ENCODE measurements at places on chromosomes 2 and 18.
A peak's percentile ranks its signal among the peaks of the same experiment; 100 is the strongest.

DNA sequence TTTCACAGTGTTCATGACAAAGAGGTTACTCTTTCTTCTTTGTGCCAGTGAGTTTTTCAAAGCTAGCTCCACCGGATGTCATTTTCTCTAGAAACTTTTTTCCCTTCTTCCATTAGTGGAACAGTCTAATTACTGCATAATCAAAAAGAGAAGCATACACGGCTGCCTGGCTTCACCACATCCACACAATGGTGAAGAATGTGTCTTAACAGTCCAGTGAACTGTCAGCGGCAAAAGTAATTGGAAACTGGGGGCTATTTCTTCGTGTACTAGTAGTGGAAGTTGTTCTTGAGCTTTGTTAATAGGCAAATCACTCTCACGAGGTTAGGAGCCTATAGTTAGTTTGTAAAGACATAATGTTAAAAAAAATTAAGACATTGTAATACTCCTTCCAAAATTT lies 32.9 kb upstream of the PIK3C3 start:
- no peaks in the 10 kb centered on the region for H3K36me3 ChIP-seq
- no peaks in the 10 kb centered on the region for H3K27me3 ChIP-seq
- no peak overlapping the region for H3K27ac ChIP-seq
- no peak overlapping the region for H3K4me3 ChIP-seq

- no peak overlapping the region for H3K4me3 ChIP-seq
- H3K4me1 ChIP-seq: no peaks in the 10 kb centered on the region
- no peak for DNase-seq
- H3K36me3 ChIP-seq: no peaks in the 10 kb centered on the region
- no peaks in the 10 kb centered on the region for H3K27me3 ChIP-seq
Observed at GRCh38 chr2:40440835-40441234, 11.1 kb downstream of the SLC8A1 start.

DNA sequence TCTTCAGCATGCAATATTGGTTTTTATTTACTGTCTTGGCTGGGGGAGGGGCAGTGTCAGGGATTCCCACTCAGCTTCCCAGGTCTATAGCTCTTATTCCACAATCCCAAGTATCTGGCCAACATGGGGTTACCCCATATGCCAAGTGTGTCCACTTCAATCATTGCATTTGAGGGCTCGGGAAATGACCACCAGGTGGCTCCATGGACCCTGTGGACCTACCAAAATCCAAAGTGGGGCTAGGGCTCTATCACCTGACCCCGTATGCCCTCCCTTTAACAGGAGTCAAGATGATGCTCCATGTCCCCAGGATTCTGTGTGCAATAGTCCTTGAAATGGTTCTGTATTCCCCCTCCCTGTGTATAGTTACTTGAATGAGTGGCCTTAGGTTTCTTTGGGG lies 12.1 kb upstream of the TRAF3IP1 start:
- no peaks in the 10 kb centered on the region for H3K27me3 ChIP-seq
- DNase-seq: no peak
- H3K4me1 ChIP-seq: no peaks in the 10 kb centered on the region
- H3K36me3 ChIP-seq: no peaks in the 10 kb centered on the region
- no peak overlapping the region for H3K4me3 ChIP-seq

- H3K27ac ChIP-seq: no peak overlapping the region
- H3K36me3 ChIP-seq: no peaks in the 10 kb centered on the region
- H3K4me3 ChIP-seq: no peak overlapping the region
Observed at GRCh38 chr2:8595811-8596600, 85.8 kb upstream of the ID2 start.

- H3K27me3 ChIP-seq: no peaks in the 10 kb centered on the region
- no peaks in the 10 kb centered on the region for H3K36me3 ChIP-seq
- H3K4me1 ChIP-seq: no peaks in the 10 kb centered on the region
- H3K4me3 ChIP-seq: no peak overlapping the region
- DNase-seq: no peak
Observed at GRCh38 chr2:209351636-209352035, 72.2 kb upstream of the MAP2 start.

DNA sequence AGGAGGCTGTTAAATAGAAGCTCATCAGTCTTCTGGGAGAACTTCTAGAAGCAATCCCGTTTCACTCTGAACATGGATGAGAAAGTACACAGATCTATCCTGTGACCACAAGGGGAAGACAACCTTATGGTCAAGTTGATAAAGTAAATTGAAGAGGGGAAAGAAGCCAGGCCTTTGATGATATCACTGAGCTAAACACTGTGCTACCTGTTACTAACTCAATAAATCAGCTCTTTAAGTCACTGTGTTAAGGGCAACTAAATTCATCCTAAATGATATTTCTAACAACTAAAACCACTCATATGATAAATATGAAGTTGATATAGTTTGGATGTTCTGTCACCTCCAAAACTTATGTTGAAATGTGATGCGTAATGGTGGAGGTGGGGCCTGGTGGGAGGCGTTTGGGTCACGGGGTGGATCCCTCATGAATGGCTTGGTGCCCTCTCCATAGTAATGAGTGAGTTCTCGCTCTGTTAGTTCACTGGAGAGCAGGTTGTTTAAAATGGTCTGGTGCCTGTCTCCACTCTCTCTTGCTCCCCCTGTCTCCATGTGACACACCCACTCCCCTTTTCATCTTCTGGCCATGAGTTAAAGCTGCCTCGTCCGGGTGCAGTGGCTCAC lies 23.6 kb downstream of the OLA1 start:
- no peak for DNase-seq
- peaks cover 23% of the 10 kb centered on the region for H3K36me3 ChIP-seq
- H3K4me3 ChIP-seq: no peak overlapping the region
- H3K27ac ChIP-seq: no peak overlapping the region

- DNase-seq: no peak
- H3K36me3 ChIP-seq: no peaks in the 10 kb centered on the region
- no peak overlapping the region for H3K4me3 ChIP-seq
- H3K27ac ChIP-seq: no peak overlapping the region
Observed at GRCh38 chr2:72952110-72952823, 34.9 kb downstream of the EMX1 start.

- peaks cover 37% of the 10 kb centered on the region for H3K4me1 ChIP-seq
- peak overlapping the region; percentile 88 for H3K4me3 ChIP-seq
- peak; percentile 29 for DNase-seq
- H3K27me3 ChIP-seq: no peaks in the 10 kb centered on the region
Observed at GRCh38 chr2:230713331-230714135, 891 bp downstream of the CAB39 start.

GRCh38 chr18:76328140-76328539 lies 166.9 kb downstream of the ZNF516 start:
- no peaks in the 10 kb centered on the region for H3K27me3 ChIP-seq
- DNase-seq: no peak
- H3K36me3 ChIP-seq: no peaks in the 10 kb centered on the region
- H3K4me3 ChIP-seq: no peak overlapping the region
- H3K27ac ChIP-seq: no peak overlapping the region
- H3K4me1 ChIP-seq: no peaks in the 10 kb centered on the region

- no peak for DNase-seq
- H3K4me3 ChIP-seq: no peak overlapping the region
- no peaks in the 10 kb centered on the region for H3K4me1 ChIP-seq
- no peaks in the 10 kb centered on the region for H3K27me3 ChIP-seq
- no peaks in the 10 kb centered on the region for H3K36me3 ChIP-seq
Observed at GRCh38 chr18:32909798-32910561, 137.2 kb upstream of the KLHL14 start.

DNA sequence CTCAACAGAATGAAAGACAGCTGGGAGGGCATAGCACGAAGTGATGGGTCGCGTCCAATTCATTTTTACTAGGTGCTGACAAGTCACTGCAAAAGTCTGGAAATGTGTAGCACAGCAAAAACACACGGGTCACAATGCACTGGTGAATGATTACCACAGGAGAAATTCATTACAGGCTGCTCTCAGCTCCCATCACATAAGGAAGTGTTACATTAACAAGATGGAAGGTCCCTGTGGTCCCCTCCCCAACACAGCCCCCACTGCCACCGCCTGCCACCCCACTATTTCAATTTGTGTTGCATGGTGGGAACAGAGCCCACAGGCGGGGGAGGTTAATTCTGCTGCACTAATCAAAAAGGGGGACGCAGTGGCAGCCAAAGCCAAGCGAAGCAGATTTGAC lies 122.8 kb downstream of the NRP2 start:
- DNase-seq: no peak
- H3K4me3 ChIP-seq: no peak overlapping the region
- no peaks in the 10 kb centered on the region for H3K36me3 ChIP-seq
- H3K4me1 ChIP-seq: no peaks in the 10 kb centered on the region

DNA sequence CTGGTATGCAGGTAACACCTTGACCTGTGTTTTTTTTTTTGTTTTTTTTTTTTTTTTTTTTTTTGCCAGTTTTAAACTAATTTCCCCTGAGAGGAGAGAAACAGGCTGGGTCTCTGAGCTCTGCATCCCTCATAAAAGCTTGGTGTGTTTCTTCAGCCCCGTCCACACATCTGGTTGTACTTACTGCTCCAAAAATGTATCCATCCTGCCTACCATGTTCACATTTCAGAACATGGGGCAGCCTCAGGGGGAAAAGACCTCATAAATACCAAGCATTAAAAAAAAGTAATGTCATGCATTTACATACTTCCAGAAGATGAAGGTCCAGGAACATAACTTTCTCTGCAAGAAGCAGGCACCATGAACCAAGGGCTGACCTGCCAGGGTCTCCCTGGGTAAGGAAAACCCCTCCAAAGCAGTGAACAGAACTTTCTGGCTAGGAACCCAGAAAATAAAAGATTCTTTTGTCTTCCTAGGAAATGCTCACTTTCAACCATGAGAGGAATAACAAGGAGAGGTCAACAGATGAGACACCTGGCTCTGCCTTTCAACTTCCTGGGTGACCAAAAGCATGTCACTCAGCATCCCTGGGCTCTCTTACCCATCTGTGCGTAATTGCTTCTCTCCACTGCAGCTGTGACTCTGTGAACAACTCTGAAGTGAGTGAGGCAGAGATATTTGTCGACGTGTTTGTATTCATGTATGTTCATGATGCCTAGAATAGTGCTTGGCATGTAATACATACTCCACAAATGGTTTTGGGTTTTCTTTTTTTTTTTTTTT lies 118.6 kb downstream of the MCFD2 start:
- no peak for DNase-seq
- H3K4me3 ChIP-seq: no peak overlapping the region
- H3K4me1 ChIP-seq: no peaks in the 10 kb centered on the region
- H3K27me3 ChIP-seq: peaks cover 2% of the 10 kb centered on the region
- H3K36me3 ChIP-seq: no peaks in the 10 kb centered on the region
- H3K27ac ChIP-seq: no peak overlapping the region

- H3K27me3 ChIP-seq: peaks cover 8% of the 10 kb centered on the region
- H3K4me3 ChIP-seq: no peak overlapping the region
Observed at GRCh38 chr2:172742931-172743540, 7.4 kb downstream of the RAPGEF4 start.

- no peaks in the 10 kb centered on the region for H3K27me3 ChIP-seq
- H3K36me3 ChIP-seq: peaks cover 34% of the 10 kb centered on the region
- no peak for DNase-seq
- peak overlapping the region; percentile 90 for H3K27ac ChIP-seq
Observed at GRCh38 chr2:27069961-27070618, 1.4 kb downstream of the OST4 start.

DNA sequence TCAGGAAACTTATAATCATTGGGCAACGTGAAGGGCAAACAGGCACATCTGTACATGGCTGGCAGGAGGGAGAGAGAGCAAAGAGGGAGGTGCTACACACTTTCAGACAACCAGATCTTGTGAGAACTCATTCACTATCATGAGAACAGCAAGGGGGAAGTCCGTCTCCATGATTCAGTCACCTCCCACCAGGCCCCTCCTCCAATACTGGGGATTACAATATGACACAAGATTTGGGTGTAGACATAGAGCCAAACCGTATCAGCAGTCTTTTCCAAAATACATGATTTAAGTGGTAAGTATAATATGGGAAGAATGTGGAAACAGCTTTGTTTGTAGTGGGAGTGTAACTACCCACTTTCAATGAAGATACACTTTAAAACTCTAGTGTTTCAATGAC lies 65.0 kb downstream of the EPB41L5 start:
- no peaks in the 10 kb centered on the region for H3K4me1 ChIP-seq
- no peaks in the 10 kb centered on the region for H3K36me3 ChIP-seq
- H3K4me3 ChIP-seq: no peak overlapping the region
- H3K27me3 ChIP-seq: no peaks in the 10 kb centered on the region
- no peak for DNase-seq

- no peaks in the 10 kb centered on the region for H3K27me3 ChIP-seq
- DNase-seq: no peak
- H3K4me3 ChIP-seq: no peak overlapping the region
- no peaks in the 10 kb centered on the region for H3K36me3 ChIP-seq
- no peak overlapping the region for H3K27ac ChIP-seq
Observed at GRCh38 chr2:237616373-237616733, 11.0 kb upstream of the LRRFIP1 start.

DNA sequence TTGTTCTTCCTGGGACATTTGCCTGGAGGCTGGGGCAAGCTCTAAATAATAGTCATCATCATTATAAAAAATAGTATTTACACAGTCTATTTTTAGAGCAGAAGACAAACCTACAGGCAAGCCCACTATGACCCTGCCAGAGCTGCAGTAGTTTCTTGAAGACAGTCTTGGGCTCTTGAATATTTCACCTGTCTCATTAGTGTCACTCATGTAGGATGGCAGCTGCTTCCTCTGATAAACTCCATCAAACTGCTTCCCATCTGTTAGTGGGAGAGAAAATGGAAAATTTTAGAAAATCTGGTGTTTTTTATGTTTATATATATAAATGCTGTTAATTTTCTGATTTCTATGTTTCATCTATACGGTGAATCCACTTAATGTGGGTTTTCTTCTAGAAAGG lies 8.5 kb upstream of the CYRIA start:
- H3K27ac ChIP-seq: no peak overlapping the region
- no peaks in the 10 kb centered on the region for H3K27me3 ChIP-seq
- H3K36me3 ChIP-seq: no peaks in the 10 kb centered on the region
- no peak for DNase-seq

DNA sequence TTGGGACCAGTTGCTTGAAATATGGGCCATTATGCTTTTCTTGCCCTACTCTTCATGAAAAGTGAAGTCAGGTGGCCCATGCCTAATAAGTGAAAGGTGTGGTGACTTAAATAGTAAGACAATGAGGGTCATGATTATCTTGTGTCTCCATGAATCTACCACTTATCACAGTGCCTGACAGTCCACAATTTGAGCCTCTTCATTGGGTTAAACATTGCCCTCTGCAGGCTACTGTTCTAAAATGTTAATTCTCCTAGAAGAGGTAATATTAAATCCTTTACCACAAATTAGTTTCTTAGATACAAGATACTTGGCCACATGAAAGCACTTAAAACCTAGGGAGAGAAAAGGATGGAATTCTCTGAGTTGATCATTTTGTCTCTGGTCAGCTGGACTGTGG lies 4.0 kb downstream of the EGR4 start:
- no peaks in the 10 kb centered on the region for H3K36me3 ChIP-seq
- H3K27me3 ChIP-seq: peaks cover 26% of the 10 kb centered on the region
- peaks cover 42% of the 10 kb centered on the region for H3K4me1 ChIP-seq

DNA sequence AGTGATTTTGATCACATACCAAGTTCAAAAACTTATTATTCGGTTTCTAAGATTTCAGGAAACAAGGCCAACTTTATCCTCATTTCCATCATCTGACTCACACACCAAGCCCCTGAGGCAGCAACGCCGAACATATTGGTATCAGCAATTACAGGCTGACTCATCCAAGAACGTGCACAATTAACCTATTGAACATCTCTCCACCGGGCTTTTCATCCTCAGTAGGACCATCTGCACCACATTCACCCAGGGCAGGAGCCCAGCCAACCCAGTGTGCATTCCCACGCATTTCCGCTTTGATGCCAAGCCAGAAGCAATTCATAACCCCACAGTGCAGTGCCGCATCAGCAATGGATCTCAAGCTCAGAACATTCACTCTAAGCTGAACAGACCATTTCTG lies 52.9 kb downstream of the SCG2 start:
- no peak overlapping the region for H3K4me3 ChIP-seq
- no peak for DNase-seq

GRCh38 chr2:29106980-29107388 lies 8.2 kb upstream of the CLIP4 start:
- no peak overlapping the region for H3K4me3 ChIP-seq
- no peaks in the 10 kb centered on the region for H3K36me3 ChIP-seq
- H3K27ac ChIP-seq: no peak overlapping the region
- no peaks in the 10 kb centered on the region for H3K4me1 ChIP-seq
- no peaks in the 10 kb centered on the region for H3K27me3 ChIP-seq
